ENCODE measurements at places on chromosomes 16 and 17.

GRCh38 chr16:87946596-87947347 lies 4.5 kb upstream of the BANP start:
- DNase-seq, result no peak

GRCh38 chr17:11264183-11264871 lies 23.3 kb downstream of the SHISA6 start:
- no peak for DNase-seq

GRCh38 chr16:79672524-79672923 lies 72.0 kb upstream of the MAF start:
- no peak for DNase-seq

- no peak for DNase-seq
Measured at GRCh38 chr17:38601539-38602351, 4.0 kb downstream of the SRCIN1 start.

- DNase-seq, result no peak
Measured at GRCh38 chr17:41864498-41864835, 756 bp downstream of the KLHL11 start.

DNA sequence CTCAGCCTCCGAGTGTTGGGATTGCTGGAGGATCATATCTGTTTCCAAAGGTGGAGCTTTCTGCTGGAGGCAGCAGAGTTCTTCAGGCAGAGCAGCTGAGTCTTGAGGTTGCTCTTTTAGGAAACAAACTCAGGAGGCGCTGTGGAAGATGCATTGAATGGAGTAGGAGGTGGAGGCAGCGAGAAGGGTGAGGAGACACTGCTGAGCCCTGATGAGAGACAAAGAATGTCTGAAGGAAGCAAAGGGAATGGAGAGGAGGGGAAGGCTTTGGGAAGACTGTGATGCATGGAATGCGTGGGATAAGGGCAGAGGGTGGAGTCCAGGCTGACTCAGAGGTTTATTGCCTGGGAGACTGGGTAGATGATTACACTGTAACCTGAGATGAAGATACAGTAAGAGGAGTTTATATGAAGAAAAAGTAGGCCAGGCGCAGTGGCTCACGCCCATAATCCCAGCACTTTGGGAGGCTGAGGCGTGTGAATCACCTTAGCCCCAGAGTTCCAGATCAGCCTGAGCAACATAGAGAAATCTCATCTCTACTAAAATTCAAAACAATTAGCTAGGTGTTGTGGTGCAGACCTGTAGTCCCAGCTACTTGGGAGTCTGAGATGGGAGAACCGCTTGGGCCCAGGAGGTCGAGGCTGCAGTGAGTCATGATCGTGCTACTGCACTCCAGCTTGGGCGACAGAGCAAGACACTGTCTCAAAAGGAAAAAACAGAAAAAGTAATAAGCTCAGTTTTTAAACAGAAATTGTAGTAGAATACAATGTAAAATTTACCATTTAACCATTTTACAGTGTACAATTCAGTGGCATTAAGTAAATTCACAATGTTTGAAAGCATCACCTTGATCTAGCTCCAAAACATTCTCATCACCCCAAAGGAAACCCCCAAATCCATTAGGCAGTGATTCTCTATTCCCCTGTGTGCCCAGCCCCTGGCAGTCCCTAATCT lies 17.8 kb upstream of the TMEM219 start:
- DNase-seq, result no peak

- no peak for DNase-seq
Measured at GRCh38 chr16:47574091-47575054, 113.2 kb downstream of the PHKB start.

GRCh38 chr17:36755586-36755985 lies 154.2 kb downstream of the MRM1 start:
- peak; percentile 18 for DNase-seq

DNA sequence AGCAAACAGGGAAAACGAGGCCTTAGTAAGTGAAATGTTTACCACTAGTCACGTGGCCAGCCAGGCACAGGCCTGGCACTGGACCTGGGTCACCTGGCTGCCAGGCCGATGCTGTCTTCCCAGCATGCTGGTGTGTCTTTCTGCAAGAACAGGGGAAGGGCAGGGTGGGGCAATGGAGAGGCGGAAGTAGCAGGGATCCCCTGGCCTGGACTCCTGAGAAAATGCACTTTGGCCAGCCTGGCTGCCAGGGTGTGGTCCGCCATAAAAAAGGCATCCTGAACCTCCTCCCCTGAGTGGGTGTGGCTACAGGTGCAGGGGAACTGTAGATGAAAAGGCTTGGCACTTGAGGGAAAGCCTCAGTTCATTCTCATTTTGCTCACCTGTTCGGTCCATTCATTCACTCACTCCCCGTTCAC lies 1.0 kb upstream of the ANKRD40CL start:
- no peak for DNase-seq

GRCh38 chr17:21082001-21082436 lies 39.2 kb upstream of the USP22 start:
- no peak for DNase-seq

- DNase-seq, result no peak
Measured at GRCh38 chr17:44093231-44093900, 22.8 kb downstream of the G6PC3 start.

DNA sequence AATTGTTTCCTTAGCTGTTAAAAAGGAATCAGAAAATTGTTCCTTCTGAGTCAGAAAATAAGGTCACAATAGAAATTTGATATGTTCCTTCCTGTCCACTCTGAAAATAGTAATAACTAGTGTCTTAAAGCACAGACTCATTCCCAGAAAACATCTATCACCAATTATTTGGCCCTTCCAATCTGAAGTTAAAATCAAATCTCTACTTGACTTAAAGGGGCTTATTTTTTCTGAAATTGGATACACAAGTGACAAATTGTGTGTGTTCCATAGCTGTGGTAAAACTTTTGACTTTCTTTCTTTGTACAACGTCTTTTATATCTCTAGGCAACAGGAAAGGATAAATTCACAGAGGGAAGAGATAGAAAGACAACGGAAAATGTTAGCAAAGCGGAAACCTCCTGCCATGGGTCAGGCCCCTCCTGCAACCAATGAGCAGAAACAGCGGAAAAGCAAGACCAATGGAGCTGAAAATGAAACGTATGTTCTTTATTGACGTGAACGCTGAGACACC lies 54.5 kb upstream of the MRC2 start:
- DNase-seq, result no peak

DNA sequence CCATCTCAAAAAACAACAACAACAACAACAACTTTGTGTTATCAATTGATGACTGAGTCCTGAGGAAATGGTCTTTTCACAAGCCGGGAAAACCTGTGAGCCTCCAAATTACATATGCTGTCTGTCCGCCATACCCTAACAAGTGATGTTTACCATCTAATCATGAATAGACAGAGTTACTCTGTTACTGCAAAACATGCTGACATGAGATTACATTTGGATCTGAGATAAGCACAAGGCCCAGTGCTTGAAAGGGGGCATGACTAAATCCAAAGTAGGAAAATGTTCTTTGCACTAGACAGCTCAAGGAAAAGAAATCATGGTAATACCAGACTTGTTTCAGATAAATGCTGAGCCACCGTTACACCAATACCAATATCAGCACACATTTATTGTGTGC lies 8.6 kb upstream of the ATXN1L start:
- no peak for DNase-seq

DNA sequence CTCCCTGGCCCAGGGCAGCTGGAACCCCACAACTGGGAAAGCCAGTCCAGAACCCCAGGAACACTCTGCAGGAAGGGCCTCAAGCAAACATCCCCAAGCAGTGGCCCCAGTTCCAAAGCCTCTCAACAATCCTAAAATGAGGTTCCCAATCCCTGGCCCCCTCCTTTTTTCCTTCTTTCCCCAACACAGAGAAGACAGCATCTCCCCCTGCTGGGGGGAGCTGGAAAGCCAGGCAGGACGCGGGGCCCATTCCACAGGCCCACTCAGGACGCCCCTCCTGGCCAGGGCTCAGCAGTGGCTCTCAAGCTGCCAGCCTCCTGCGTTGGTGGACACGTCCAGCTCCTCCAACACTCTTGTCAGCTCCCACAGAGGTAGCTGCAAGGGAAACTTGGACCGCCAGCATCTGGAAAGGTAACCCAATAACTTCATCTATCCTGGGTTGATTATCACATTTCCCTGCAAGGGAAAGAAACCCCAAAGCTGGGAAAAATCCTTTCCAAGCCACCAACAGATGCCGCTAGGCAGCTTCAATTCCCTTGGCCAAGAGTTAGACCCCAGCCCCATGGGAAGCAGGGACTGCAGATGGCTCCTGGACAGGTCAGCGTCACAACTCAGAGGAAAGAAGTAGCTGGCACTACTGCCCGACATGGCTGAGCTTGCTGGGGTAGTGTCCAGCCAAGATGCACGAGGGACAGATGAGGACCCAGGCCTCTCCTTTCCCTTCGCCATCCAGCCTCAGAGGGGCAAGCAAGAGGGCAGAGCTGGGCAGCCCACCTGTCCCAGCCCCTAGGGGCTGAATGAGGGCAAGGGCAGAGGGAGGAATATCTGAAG lies 7.6 kb downstream of the HDAC5 start:
- DNase-seq, result no peak

DNA sequence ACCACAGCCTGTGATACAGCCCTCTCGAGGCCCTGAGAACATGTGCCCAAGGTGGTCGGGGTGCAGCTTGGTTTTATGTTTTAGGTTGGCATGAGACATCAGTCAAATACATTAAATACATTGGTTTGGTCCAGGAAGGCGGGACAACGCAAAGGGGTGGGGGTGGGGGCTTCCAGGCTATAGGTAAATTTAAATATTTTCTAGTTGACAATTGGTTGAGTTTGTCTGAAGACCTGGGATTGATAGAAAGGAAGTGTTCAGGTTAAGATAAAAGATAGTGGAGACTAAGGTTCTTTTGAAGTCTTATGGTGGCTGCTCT lies 1.2 kb upstream of the ZKSCAN2 start:
- DNase-seq, result peak; percentile 8

Measured in activated CD4-positive, alpha-beta T cell treated with anti-CD3 and anti-CD28 coated beads for 4 hours (primary cell).